ENCODE measurements at places on chromosomes 16 and 17. TPM values are rescaled to one million over a fixed set of nuclear protein-coding genes. Genes with fewer than 3 reads are reported as not detected.

GRCh38 chr16:2282866-2283555 is 15.1 kb upstream of the RNPS1 start:
- H3K27me3 ChIP-seq: no peaks in the 10 kb centered on the region
- no peaks in the 10 kb centered on the region for H3K36me3 ChIP-seq
- H3K4me3 ChIP-seq: no peak overlapping the region
- no peaks in the 10 kb centered on the region for H3K4me1 ChIP-seq
- no peak overlapping the region for H3K27ac ChIP-seq

GRCh38 chr16:88726408-88726749 is 20.1 kb downstream of the CTU2 start:
- H3K4me3 ChIP-seq: no peak overlapping the region
- no peaks in the 10 kb centered on the region for H3K27me3 ChIP-seq
- H3K36me3 ChIP-seq: peaks cover 53% of the 10 kb centered on the region

DNA sequence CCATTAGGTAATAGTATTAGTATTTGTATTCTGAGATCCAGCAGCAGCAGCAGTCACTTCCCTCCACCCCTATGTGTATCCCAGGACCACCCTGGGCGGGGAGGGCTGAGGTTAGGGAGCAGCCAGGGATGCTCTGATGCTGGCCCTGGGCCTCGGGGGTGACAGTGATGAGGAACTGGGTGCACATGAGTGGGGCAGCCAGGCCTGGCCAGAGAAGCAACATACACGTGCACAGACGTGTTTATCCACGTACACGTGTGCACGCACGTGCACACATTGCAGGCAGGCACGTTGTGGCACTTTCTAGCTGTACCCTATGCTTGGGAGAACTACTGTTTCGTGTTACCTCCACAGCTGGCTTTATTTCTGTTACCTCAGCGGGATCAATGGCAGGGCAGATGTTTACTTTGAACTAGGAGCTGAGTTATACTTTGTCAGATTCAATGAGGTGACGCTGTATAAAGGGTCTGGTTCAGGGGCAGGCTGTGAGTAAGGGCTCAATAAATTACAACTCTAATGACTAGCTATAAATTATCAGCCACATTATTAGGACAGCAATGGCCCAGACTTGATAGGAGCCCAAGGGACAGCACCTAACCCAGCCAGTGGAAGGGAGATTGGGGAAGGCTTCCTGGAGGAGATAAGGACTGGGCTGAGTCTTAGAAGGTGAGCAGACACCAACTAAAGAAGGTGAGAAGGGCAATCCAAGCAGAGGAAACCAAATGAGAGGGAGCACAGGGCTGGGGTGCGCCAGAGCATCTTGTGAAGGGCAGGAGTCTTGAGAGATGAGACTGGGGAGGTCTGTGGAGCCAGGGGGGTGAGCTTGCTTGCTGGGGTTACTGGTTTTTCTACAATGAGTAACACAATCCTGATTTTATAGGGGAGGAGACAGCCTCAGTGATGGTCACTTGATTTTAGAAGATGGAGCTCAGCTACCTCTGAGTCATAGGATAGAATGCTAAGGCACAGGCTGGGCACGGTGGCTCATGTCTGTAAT is 22.4 kb upstream of the CA4 start:
- no peak overlapping the region for H3K4me3 ChIP-seq
- peaks cover under 1% of the 10 kb centered on the region for H3K36me3 ChIP-seq
- no peaks in the 10 kb centered on the region for H3K4me1 ChIP-seq
- H3K27ac ChIP-seq: no peak overlapping the region

GRCh38 chr16:57518520-57518919 is 17.9 kb downstream of the CCDC102A start:
- H3K4me3 ChIP-seq: no peak overlapping the region
- H3K27me3 ChIP-seq: no peaks in the 10 kb centered on the region
- H3K4me1 ChIP-seq: no peaks in the 10 kb centered on the region

- no peak overlapping the region for H3K27ac ChIP-seq
- no peak for DNase-seq
- no peak overlapping the region for H3K4me3 ChIP-seq
- no peaks in the 10 kb centered on the region for H3K4me1 ChIP-seq
- H3K36me3 ChIP-seq: no peaks in the 10 kb centered on the region
Measured at GRCh38 chr17:45580924-45581323, 90.4 kb upstream of the PLEKHM1 start.

Gene CARD14
- polyA plus RNA-seq: not detected

DNA sequence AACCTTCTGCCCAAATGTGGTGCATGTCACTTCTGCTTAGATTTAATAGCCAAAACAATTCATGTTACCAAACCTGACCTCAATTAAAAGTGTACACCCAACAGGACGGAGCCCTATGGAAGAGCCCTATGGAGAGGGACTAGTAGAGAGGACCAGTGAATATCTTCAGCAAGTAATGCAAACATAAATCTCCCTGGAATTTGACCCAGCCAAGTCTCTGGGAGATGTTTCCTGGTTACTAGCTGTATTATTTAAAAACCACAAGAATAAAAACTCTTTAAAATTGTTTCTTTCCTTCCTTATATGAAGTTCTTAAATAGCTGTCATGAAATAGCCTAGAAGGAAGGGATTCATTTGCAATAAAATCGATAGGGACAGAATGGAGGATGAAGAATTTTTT is 255.8 kb downstream of the CDH11 start:
- H3K27me3 ChIP-seq: no peaks in the 10 kb centered on the region
- DNase-seq: no peak
- peaks cover 6% of the 10 kb centered on the region for H3K4me1 ChIP-seq
- H3K27ac ChIP-seq: no peak overlapping the region
- H3K4me3 ChIP-seq: no peak overlapping the region

All from fibroblast of lung (primary cell).